ENCODE measurements at places on chromosomes 5 and 9. TPM values are rescaled to one million over a fixed set of nuclear protein-coding genes. Genes with fewer than 3 reads are reported as not detected.

- H3K27ac ChIP-seq: no peak overlapping the region
- DNase-seq: no peak
- H3K4me3 ChIP-seq: no peak overlapping the region
- peaks cover 53% of the 10 kb centered on the region for H3K27me3 ChIP-seq
Measured at GRCh38 chr5:31936683-31937082, 237.4 kb downstream of the GOLPH3 start.

GRCh38 chr9:113222482-113222841 lies 1.1 kb downstream of the SLC31A1 start:
- no peaks in the 10 kb centered on the region for H3K27me3 ChIP-seq
- peaks cover 40% of the 10 kb centered on the region for H3K4me1 ChIP-seq
- peak overlapping the region; percentile 99 for H3K4me3 ChIP-seq
- DNase-seq: peak; percentile 74
- H3K27ac ChIP-seq: peak overlapping the region; percentile 72

DNA sequence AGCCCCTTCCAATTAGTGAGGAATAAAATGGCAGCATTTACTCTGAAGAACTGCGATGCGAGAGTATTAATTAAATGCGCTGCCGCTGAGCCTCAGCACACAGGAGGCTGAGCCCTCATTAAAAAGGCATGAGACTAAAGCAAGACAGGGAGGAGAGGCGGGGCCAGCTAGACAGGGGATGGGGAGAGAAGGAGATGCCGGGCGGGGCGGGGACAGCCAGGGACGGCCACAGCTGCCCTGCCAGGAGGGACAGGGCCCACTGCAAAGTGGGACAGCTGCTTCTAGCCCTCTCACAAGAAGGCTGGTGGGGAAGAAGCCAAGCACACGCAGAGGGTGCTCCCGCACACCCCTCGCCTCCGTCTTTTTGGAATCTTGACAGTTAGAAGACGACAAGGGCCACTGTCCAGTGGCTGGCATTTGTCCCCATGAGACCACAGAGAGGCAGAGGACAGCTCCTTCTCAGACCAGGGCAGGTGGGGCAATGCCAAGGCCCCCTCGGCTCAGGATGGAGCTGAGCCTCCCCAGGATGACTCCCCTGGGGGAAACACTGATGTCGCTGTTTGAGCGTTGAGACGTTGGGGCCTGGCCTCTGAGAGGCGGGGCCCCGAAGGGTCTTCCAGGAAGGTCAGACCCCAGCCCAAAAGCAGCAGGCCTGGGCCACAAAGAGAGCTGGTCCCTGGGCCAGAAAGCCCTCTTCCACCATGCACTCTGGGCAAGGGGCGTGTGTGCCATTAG lies 26.9 kb downstream of the ADAMTS2 start:
- H3K27ac ChIP-seq: no peak overlapping the region
- H3K4me3 ChIP-seq: no peak overlapping the region
- peaks cover 39% of the 10 kb centered on the region for H3K4me1 ChIP-seq
- no peak for DNase-seq

DNA sequence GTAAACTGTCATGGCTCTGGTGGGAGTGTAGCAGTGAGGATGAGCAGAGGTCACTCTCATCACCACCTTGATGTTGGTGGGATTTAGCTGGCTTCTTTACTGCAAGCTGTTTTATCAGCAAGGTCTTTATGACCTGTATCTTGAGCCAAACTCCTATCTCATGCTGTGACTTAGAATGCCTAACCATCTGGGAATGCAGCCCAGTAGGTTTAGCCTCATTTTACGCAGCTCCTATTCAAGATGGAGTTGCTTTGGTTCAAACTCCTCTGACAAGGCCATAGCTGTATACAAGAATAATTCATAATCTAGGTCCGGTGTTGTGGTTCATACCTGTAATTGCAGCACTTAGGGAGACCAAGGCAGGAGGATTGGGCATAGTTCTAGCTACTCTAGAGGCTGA lies 85.1 kb downstream of the ARRDC3 start:
- H3K4me1 ChIP-seq: peaks cover 40% of the 10 kb centered on the region
- H3K36me3 ChIP-seq: no peaks in the 10 kb centered on the region
- H3K27me3 ChIP-seq: no peaks in the 10 kb centered on the region
- H3K4me3 ChIP-seq: no peak overlapping the region
- H3K27ac ChIP-seq: peak overlapping the region; percentile 100

DNA sequence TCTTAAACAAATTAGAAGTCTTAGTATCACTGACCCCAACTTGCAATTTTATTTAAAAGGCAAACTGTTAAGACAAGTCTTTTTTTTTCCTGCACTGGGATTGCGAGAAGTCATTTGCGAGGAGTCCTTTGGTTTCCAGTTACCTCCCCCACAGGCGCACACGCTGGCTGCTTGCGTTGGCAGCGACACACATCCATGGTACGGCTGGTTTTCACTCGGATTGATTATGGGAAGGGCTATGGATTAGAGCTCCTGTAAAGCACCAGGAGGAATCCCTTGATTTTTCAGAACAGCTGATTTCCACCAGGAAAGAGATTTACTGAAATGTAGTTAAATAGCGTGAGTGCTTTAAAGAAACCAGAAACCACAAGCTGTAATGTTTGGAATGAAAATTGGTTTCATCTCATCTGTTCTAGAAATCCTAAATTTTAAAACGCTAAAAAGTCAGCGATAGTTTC lies 737 bp downstream of the SLC1A3 start:
- H3K36me3 ChIP-seq: no peaks in the 10 kb centered on the region
- H3K4me1 ChIP-seq: peaks cover 18% of the 10 kb centered on the region
- H3K27me3 ChIP-seq: no peaks in the 10 kb centered on the region
- peak overlapping the region; percentile 79 for H3K4me3 ChIP-seq
- H3K27ac ChIP-seq: peak overlapping the region; percentile 50

Gene AGXT2
- total RNA-seq: not detected

Gene FGF18
- total RNA-seq: not detected
